Effector CD4-positive, alpha-beta T cell (primary cell): ENCODE measurements at places on chromosomes 4 and X.

GRCh38 chr4:152486429-152487389, 49.2 kb downstream of the FBXW7 start:
- no peak for DNase-seq

DNA sequence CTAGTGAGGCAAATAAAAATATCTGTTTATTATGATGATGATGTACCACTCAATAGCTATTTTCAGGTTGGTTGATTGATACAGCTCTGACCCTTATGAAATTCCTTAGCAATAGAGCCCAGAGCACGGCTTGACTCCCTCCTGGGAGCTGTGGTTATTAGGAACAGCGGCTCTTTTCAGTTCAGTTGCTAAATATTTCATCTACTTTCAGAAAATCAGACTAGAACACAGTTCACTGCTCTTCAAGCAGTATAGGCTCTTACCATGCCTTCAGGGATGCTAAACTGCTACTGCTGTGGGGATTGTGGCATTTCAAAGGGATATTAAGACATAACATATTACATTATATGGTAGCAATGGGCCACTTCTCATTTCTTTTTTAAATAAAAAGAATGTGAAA, 218.8 kb downstream of the SNCA start:
- no peak for DNase-seq

- no peak for DNase-seq
These were observed 520 bp downstream of the ACOX3 start for GRCh38 chr4:8439914-8440491.

DNA sequence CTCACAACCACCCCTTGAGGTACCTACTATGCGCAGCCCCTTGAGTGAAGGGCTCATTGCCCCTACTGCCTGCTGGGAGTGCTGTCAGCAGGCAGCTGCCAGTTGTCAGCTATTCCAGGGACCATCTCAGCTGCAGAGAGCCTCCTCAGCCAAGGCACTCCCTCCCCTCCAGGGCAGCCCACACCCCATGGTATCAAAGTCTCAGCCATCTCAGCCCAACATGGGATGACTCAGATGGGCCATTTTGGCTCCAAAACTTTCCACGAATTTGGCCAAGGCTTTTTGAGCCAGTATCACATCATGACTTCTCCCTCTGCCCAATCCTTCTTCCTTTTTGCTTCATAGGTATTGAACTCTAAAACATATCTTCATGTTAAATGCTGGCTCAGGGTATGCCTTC, 61.4 kb upstream of the MAP3K15 start:
- no peak for DNase-seq

DNA sequence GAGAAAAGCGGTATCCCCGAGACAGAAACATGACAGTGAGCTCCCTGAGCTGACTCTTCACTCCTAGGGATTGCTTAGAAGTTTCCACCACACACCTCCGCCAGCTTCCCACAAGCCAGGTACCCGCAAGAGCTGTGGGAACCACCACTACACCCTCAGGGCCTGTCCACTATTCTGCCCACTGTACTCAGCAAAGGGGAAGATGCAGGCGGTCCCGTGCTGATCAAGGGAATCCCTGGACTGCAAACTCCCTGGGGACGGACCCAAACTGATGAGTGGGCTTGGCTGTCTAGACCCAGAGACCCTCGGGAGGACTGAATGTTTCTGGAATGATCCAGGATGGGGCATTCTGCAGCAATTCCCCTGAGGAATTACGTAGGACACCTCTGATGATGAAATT, 30.2 kb downstream of the REELD1 start:
- no peak for DNase-seq

GRCh38 chr4:92514627-92515026, 210.9 kb downstream of the GRID2 start:
- DNase-seq, result no peak

GRCh38 chr4:7679406-7680040, 244.8 kb upstream of the PSAPL1 start:
- DNase-seq, result no peak

- DNase-seq, result no peak
These were observed 443.7 kb downstream of the FAT4 start for GRCh38 chr4:125758438-125758837.

DNA sequence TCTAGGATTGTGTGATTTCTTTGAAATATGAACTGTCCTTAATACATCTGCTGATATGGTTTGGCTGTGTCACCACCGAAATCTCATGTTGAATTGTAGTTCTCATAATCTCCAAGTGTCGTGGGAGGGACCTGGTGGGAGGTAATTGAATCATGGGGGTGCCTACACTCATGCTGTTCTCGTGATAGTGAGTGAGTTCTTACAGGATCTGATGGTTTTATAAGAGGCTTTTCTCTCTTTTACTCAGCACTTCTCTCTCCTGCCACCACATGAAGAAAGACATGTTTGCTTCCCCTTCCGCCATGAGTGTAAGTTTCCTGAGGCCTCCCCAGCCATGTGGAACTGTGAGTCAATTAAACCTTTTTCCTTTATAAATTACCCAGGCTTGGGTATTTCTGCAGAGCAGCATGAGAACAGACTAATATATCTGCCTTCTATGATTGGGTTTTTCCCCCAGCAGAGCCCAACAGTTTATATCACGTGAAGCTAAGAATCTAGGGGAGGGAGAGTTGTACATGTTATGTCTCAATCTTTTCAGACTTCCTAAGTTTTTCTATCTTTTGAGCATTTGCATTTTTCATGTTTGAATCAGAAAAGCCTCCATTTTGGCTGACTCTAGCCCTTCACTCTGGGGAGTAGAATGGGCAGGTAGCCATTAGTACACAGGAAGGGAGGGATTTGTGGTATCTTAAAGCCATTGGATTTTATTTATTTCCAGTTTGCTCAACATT, 58.9 kb downstream of the PLAC1 start:
- DNase-seq, result no peak

GRCh38 chr4:139848028-139848427, 182.4 kb downstream of the MGST2 start:
- DNase-seq, result no peak

GRCh38 chr4:150799207-150799606, 215.9 kb downstream of the LRBA start:
- no peak for DNase-seq

DNA sequence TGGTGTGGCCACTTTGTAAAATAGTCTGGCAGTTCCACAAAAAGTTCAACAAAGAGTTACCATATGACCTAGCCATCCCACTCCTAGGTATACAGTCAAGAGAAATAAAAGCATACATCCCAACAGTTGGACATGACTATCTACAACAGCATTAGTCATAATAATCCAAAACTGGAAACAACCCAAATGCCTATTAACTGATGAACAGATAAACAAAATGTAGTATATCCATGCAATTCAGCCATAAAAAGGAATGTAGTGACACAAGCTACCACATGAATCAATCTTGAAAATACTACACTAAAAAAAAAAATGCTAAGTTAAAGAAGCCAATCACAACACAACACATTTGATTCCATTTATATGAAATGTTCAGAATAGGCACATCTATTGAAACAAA, 16.1 kb downstream of the MED14 start:
- no peak for DNase-seq

DNA sequence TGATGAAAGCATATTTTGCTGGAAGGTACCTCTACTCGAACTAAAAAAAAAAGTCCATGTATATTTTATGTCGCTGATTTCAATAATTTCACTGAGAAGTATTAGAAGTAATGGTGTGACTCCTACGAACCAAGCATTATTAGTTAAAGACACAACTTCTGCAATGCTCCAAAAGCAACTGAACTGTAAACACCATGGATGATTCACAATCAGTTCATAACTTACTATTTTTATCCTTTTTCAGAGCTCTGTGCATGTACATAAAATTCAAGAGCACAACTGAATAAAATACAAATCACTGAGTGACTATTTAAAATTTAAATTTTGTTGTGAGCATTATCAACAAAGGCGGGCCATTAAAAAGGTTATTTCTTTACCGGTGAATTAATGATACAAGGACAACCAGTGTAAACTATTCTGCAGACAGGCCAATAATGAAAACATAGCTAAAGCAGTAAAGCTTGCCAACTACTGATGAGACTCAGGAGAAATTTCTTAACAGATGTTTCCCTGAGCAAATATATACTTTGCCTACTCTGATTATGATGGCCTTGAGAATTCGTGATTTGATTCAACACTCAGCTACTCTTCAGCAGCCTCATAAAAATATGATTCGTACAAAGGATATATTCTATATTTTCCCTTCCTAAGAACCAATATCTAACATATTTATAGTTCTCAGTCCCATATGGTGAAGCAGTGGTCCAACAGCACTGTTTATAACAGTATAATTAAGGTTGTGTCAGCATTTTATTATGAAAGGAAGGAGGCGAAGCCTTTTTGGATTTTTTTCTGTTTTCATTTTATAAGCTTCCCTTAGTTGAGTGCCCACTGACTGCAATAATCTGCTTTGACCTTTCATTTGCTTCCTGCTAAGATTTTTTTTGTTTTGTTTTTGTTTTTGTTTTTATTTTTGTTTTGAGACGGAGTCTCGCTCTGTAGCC, 62.8 kb upstream of the NEIL3 start:
- no peak for DNase-seq

DNA sequence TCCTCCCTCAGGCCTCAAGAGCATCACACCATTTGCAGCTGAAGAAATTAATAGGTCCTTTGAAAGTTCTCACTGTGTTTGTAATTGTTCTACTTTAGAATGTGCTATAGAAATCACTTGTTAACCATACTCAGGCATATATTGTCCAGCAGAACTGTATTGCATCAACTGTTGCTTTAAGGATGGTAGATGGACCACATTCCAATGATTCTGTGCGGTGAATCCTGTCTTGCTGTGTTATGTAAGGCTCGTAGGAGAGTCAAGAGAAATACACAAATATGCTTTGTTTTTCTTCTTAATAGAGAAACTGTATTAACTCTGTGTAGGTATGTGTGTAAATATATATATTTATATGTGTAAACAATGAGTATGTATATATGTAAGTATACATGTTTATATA, 6.3 kb upstream of the ADGRA3 start:
- DNase-seq, result no peak

- no peak for DNase-seq
These were observed 49.7 kb upstream of the PRKX start for GRCh38 chrX:3763111-3763510.

DNA sequence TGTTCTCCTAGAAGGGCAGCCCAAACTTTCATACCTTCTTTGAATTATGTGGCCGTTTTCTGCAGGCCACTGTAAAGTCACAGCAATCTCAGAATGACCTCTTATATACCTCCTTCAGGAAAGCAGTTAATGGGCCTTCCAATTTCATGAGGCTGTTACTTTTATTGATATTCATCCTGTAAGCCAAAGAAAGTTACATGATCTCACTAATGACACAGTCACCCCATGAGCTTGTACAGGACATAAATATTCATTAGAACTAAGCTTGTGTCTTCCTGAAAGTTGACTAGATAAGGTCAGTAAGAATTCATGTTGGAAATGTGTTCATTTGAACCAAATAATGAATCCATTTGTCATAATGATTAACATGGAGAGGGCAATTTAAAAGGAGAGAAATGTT, 283.1 kb upstream of the NWD2 start:
- no peak for DNase-seq

DNA sequence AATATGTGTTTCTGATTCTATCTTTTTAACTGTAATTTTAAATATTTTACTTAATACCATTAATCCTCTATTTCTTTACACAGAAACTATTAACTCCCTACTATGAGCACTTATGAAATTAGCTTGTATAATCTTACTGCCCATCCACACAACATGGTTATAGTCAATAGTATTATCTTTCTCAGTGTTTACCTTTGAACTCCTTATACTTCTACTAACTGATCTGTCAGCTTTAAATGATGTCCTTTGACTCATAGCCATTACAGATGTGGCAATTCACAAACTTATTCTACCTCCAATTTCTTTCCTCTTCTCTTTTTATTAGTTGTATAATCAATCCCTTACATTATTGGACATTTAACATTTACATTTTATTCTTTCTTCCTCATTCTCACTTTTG, 5.5 kb downstream of the SEC31A start:
- no peak for DNase-seq

DNA sequence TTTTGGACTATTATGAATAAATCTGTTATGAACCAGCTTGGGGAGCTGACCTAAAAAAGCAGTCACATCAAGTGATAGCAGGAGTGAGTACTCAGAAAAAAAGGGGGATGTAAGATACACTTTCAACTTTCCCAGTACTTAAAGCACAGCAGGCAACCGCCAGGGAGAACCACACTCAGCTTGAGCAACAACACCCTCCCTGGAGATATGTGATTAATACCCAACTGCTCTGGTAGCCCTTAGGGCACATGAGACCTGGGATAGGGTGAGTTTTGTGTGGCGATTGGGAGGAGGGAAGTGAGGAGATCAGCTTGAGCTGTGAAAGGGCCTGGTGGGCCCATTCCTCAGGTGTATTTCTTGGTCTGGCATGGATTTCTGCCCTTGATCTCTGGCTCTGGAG, 220.3 kb upstream of the SFRP2 start:
- DNase-seq, result no peak

DNA sequence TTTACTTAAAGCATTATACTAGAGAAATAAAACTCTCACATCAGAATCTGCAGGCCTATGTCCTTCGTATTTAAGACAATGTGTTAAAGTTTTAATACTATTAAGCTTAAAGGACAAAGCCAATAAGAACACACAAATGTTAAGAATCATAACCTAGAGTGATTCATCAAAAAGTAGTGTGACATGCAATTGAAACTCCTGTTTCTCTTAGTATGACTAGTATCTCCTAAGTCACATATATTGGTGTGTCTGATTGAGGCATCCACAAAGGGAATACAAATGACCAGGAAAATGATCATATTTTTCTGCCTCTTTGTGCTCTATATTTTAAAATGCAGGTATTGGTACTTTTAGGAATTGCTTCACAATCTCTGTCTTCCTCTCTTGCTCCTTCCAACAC, 23.8 kb downstream of the GPRASP3 start:
- no peak for DNase-seq

DNA sequence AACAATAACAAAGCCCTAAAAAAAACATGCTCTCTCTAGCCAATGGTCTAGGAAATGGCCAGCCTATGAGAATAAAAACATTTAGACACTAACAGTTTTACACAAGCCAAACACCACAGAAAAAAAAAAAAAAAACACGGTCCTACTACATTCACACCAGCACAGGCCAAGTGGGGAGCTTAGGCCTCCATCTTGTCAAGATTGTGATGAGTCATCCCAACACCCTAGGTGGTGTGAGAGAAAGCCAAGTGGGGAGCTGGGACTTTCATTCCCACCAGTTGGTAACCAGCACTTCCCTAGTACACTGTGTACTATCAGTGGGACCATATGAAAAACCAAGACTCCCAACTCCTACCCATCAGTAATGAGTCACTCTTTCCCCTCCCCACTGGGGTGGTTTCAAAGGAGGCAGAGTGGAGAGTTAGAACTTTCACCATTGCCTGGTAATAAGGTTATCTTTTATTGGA, 95.6 kb downstream of the ADAMTS3 start:
- no peak for DNase-seq

DNA sequence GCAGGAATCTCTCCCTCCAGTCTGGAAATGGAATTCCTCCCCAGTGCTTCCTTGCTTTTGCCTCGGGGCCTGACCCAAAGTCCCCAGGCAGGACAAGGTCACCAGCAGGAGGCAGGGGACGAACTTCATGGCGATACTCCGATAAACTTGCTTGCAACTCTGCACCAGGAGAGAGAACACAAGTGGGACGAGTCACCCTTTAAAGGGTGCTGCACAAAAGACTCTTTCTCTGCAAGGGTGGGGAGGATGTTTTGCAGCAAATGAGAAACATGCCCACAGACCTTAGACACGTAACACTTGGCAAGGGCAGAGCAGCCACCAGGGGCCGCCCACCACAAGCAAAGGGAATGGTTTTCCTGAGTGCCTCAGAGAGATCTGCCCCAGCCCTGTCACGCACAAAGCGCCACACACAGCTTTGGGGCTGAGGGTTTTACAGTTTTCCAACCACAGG, at the start of gene FGFBP2:
FGFBP2 (minus strand) TSS at position 175 of the 451 bp plus-strand sequence; CDS start at position 129, 46 bp downstream.
- no peak for DNase-seq
